Activated CD8-positive, alpha-beta memory T cell treated with anti-CD3 and anti-CD28 coated beads for 1 hour (primary cell): ENCODE measurements at places on chromosomes 6 and 20.

GRCh38 chr6:63098789-63099188 lies 112.5 kb upstream of the FKBP1C start:
- DNase-seq = no peak

DNA sequence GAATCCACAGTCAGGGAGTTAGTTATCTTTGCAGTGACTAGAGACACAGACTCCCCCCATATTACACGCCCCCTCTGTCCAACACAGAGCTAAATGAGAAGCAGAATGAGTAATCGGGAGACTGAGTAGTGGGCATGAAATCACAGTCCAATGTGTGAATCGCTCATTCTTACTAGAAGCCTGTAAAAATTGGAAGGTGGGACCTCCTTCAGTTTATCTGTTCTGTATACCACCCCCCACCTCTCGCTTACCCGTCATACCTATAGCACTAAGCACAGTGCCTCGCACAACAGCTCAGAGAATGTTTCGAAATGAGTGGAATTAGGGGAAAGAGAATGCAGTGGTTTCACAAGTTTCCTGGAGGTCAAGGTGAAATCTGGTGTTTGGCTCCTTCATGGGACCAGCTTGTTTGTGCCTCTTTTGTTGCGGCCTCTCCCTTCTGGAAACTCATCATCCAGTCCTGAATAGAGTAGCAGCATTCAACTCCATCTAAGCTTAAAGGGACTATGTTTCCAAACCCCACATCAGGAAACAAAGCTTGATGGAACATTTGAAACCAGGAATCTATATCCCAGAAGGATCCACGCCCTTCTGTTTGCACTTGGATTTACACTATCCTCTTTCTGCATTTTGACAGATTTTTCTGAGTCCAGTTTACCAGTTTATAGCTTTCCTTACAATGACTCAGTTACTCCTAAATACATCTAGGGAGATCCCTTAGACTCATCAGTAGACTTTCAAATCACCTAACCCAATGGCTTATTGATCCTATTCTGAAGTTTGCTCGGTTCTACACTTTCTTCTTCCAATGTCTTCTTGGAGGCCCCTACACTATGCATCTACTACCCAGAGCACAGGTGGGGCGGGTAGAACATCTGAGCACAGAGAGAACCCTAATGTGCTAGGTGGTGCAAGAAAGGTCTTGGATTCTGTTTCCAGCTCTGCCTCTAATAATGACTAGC lies 59.2 kb upstream of the PIM1 start:
- no peak for DNase-seq

GRCh38 chr20:29472606-29473005 lies 1784.9 kb upstream of the DEFB115 start:
- DNase-seq = no peak

- peak; percentile 6 for DNase-seq
Observed at GRCh38 chr20:32252189-32252588, 25.3 kb upstream of the KIF3B start.

DNA sequence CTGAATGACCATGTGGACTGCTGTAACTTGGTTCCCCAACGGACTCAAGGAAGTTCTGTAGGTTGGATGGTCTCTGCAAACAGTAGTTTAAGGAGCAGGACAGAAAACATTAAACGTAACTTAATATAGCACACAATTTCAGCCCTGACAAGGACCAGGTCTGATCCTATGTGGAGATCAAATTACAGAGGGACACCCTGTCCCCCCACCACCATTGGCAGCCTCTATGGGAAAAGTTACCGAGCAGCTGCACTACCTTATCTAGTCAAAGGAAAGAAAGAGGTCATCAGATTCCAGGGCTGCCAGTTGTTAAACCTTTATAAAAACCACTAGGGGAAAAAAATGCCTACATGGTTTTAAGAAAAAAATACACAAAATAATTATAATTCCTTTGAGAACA lies 191.5 kb upstream of the RSPO3 start:
- DNase-seq = no peak

DNA sequence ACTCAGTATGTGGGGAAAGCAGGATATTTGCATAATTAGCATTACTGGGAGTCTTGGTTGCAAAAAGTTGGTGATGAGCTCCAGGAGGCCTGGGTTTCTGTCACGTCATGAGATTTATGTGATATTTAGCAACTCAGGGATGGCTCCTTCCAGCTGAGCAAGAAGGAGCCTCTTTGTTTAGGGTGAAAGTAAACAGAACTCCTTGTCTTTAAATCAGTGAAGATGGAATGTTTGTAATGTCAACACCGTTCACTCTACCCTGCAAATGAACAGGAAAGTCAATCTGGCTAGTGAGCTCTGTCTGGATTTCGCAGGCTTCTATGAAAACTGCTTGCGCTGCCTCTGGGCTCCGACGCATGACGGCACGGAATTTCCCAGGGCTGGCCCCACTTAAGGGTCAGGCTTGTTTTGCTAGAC lies 86.9 kb downstream of the PXDC1 start:
- no peak for DNase-seq

DNA sequence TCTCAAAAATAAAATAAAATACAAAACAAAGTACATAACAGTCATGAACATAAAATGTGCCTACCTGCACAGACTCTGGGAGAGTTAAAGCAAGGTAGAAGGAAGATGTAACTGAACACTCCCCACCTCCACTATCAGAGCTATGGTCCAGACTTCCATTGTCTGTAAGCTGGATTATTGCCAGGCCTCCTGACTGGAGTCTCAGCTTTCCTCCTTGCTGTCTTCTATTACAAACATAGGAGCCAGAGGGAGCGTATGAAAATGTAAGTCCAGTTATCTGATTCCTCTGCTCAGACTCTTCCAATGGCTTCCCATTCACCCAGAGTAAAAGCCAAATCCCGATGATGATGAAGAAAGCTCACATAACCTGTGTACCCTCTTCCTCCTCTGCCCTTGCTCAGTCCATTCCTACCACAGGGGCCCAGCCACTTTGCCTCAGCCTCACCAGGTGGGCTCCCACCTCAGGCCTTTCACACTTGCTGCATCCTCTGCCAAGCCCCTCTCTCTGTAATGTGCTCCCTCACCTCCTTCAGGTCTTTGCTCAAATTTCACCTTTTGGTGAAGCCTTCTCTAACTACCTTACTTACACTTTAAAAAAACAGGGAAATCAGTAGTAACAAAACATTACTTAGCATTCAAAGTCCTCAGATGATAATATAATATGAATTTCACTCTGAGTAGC lies 194.1 kb downstream of the RIMS1 start:
- DNase-seq = no peak

- no peak for DNase-seq
Observed at GRCh38 chr6:40957616-40958492, 81.2 kb downstream of the UNC5CL start.

DNA sequence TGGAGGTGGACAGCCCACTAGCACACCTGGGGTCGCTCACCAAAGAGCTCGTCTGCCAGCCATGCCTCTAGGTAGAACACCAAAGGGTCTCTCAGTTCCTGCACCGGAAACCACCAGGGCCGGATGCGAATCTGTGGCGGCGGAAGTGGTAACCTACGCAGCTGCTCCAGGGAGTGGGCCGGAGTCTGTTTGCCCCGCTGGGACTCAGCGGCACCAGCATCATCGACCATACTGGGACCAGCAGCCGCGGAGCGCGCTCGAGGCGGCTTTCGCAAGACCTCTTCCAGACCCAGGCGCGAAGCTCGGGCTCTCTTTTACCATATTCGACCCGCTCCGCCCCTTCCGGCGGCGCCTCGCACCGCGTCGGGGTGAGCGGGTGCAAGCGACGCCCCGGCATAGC lies at the start of gene OOEP:
Gene OOEP (minus strand): TSS at position 335 of the 400 bp plus-strand sequence. CDS start 105 bp downstream, at position 230.
- DNase-seq = no peak

- DNase-seq = no peak
Observed at GRCh38 chr6:33018418-33018817, 9.0 kb upstream of the HLA-DOA start.

DNA sequence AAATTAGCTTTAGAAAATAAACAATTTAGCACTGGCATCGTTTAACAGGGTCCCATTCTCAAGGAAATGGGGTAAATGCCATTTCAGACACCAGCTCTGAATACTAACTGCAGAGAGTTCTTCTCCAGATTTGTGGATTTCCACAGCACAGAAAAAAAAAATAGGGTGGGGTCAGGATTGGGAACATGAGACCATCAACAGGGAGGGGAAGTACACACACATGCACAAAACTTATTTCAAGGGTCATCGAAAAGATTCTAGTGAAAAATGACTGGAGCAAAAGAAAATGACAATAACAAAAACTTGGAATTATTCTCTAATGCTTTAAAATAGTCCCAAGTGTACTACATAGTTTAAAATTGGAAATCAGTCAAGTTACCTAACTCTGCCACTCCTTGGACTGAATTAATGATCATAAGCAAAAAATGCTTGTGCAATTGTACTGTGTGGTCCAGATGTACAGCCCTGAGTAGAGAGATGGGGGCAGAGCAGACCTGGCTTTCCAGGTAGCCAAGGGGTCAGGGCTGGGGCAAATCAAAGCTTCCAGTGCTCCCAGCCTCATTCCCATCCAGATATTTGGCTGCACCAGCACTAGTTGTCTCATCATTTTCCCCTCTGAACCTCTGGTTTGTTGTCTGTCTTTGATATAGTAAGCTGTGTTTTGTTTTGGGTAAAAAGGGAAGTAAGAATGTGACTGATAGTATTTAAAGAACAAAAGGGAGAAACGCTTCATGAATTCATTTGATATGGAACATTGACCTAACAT lies 152.4 kb downstream of the SOBP start:
- DNase-seq = no peak

- no peak for DNase-seq
Observed at GRCh38 chr20:50425076-50425475, 85.1 kb upstream of the PTPN1 start.

DNA sequence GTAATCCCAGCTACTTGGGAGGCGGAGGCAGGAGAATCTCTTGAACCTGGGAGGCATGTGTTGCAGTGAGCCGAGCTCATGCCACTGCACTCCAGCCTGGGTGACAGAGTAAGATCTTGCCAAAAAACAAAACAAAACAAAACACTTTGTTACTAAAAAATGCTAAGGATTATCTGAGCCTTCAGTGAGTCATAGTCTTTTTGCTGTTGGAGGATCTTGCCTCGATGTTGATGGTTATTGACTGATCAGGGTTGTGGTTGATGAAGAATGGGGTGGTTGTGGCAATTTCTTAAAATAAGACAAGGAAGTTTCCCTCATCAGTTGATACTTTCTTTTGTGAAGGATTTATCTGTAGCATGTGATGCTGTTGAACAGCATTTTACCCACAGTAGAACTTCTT lies 196.8 kb upstream of the HDDC2 start:
- DNase-seq = no peak

DNA sequence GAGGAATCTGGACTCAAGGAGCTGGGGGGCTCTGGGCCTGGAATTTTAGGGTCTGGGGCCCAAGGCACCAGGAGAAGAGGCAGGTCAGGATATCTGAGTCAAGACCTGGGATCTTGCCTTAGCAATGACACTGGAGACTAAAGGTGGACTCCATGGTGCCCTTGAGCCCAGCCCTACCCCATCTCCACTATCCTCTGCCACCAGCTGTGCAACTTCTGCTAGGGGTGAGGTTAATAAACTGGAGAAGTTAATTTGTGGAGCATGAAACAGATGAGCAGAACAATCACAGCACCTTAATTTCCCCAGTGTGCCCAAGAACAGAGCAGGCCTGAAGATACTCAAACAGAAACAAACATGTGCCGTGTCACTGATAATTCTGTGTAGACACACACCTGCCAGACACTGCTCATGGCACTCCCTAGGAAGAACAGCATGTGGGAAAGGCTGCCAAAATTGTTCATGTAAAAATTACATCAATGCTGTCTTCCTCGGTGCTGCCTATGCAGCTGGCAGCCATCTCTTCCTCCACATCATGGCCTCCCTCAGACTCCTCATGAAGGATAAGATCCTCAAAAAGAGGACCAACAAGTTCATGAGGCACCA lies 3.2 kb downstream of the HLA-DPB1 start:
- DNase-seq = no peak
